ENCODE measurements at places on chromosomes 6 and 20. TPM values are rescaled to one million over a fixed set of nuclear protein-coding genes. Genes with fewer than 3 reads are reported as not detected.
A peak's percentile ranks its signal among the peaks of the same experiment; 100 is the strongest.

- DNase-seq, result no peak
These were observed 5.4 kb downstream of the ADGRB3 start for GRCh38 chr6:68640491-68640835.

DNA sequence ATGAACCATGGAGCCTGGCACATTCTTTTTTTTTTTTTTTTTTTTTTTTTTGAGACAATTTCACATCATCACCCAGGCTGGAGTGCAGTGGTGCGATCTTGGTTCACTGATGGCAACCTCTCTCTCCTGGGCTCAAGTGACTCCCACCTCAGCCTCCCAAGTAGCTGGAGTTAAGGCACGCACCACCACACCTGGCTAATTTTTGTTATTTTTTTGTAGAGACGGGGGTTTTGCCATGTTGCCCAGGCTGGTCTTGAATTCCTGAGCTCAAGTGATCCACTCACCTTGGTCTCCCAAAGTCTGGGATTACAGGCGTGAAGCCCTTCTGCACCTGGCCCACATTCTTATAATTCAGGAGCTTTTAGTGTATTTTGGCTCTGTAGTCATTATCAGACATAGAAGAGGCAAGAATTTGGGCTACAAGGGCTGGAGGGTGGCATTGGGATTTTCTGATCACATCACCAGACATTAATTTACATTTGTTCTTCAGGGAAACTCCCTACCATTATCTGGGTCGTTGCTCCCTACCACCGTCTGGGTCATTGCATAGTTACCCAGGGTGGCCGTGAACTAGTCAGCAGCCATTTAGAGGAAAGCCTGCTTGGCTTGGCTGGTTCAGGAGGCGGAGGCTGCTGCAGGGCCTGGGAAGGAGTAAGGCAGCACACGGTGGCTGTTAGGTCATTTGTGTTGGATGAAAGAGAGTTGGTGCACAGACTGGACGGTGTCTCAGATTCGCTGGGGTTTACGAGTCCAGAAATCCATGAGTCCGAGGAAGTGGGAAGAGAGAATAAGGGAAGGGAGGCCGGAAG lies 17.6 kb downstream of the ARID1B start:
- no peak for DNase-seq

- DNase-seq, result no peak
These were observed 12.5 kb downstream of the VSTM2L start for GRCh38 chr20:37915434-37915787.

DNA sequence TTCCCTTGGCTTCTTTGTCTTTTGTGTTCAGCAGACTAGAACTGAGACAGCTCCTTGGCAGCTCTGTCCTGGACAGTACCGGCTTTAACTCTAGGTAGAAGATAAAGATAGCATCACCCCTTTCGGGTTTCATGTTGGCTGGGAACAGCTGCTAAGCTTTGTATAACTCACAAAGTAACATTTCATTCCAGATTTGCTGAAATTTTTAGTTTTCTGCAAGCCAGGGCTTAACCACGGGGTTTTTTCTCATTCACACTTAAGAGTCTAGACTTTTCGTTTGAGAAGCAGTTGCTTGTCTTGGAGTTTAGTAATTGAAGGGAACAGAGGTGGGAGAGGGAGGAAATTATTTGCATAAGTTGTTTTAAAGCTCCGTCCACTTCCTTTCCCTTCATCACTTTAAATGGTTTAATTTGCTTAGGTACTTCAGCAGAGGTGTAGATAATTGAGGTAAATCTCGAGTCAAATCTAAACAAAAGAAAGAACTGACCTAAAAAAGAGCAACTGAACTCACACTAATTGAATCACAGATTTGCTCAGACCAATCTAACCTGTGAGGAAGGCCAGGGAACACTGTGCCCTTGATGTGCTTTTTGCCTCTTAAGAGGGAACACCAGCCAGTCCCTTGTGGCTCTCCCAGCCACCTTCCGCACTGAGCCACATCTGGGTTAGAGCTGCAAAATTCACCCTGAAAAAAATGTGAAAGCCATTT lies 48.3 kb downstream of the RREB1 start:
- peak; percentile 19 for DNase-seq

GRCh38 chr6:72720464-72720863 lies 98.6 kb downstream of the KCNQ5 start:
- no peak for DNase-seq

DNA sequence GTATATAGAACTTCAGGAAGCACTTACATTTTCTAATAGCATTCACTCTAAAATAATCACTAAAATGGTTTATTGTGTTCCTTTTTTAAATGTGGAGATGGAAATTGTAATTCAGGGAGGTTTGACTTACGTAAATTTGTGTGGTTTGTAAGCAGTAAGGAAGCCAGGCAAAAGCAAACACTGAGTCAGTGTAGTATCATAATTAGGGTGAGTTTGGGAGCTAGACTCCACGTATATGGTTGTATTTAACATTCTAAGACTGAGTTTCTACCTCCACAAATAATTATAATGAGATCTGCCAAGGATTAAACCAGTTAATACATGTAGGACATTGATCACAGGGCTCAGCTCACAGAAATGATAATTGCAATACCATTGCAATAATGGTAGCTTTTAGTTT lies 425.5 kb downstream of the CBLN4 start:
- no peak for DNase-seq

GRCh38 chr20:32820698-32821377 lies 1.1 kb downstream of the MAPRE1 start:
- DNase-seq, result peak; percentile 63

GRCh38 chr6:98463038-98464000 lies 371.1 kb upstream of the POU3F2 start:
- DNase-seq, result no peak

GRCh38 chr6:5670811-5671561 lies 335.7 kb downstream of the NRN1 start:
- no peak for DNase-seq

DNA sequence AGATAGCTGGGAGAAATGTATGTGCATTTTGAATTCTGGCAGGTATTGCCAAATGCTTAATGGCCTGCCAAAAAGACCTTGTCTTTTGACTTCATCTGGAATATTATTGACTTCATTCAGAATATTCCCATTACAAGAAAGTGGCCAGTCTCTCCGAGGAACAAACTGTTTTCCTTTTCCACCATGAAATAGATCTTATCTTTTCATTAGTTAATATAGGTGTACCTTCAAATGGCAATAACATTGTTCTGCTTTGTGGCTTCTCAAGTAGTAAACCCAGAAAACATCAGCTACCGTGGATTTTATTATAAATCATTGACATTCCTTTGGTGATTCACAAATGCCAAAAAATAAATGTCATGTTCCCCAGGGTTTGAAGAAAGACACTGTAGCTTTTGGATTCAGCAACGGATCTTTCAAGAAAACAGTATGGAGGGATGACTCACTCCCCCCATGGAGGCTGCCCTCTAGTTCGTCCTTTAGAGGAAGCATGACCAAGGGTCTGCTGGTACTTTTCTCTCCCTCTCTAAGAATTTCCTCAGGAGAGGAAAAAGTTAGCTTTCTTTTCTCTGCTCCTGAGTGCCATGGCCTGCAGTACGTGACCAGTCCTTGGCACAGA lies 1.1 kb upstream of the RNF182 start:
- DNase-seq, result no peak

- DNase-seq, result no peak
These were observed 22.8 kb upstream of the SCGN start for GRCh38 chr6:25629198-25629576.

DNA sequence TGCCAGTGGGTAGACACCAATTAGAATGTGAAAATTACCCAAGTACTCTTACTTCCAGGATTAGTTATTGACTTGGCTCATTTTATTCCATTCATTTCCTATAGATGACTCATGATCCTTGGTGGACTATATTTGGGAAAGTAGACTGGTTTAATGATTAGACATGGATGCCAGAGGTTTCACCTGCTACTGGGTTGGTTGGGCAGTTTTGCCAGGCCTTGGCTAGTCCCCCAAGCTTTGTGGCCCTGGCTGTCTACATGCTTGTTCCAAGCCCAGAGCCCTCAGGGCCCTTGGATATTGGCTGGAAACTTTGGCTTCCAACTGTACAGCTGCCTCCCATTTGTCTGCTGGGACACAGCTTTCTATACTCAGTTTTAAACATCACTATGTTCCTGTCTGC lies 104.1 kb downstream of the ZFP64 start:
- no peak for DNase-seq

DNA sequence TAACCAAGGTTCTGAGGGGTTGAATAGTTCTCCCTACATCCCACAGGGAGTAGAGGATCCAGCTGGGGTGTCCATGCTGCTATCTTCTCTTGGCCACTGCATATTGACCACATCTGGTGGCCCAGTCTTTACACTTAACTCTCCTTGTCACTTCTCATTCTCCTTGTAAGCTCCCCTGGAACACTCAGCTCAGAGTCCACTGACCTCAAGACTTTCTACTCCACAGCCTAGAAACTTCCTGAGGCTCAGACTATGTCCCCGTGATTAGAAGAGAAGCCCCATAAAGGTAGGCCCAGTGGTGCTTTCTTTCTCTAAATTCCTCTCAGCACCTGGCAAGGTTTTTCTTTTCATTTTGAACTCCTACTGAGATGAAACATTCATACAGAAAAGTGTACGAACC lies 13.3 kb upstream of the ZFAND3 start:
- DNase-seq, result no peak

- no peak for DNase-seq
These were observed 133.8 kb upstream of the PRDM1 start for GRCh38 chr6:105952326-105952725.

GRCh38 chr20:62059920-62060630 lies 5.6 kb downstream of the TAF4 start:
- no peak for DNase-seq

GRCh38 chr20:904039-904545 lies 12.0 kb downstream of the ANGPT4 start:
- DNase-seq, result no peak

GRCh38 chr6:50826803-50827202 lies 8.1 kb downstream of the TFAP2B start:
- no peak for DNase-seq

DNA sequence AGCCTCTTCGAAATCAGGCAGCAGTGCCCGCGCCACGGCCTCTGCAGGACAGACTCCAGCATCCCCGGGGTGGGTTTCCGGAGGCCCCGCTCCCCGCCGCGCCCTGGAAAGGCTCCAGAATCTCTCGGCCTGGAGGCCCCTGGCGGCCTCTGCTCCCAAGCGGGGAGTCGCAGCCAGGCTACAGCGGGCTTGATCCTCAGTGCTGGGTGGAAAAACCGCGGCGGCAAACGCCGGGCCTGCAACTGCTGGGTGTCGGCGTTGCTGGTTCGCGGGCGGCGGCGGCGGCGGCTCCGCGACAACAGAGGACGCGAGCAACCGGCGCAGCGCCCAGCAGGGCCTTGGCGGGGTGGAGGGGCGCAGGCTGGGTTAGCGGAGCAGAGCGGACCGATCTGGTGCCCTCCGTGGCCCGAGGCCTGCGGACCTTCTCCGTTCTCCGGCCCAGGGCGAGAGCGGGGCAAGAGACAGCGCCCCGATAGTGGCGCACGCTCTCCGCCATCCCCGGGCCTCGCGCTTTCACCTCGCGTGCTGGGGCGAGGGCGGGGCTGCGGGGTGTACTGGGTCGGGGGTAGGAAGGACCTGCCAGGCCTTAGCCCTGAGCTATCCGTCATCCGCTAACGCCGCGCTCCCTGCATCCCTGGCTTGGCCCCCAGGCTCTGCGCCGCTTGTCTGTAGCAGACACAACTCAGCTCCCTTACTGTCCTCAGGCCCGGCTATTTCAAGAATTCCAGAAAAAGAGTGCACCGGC lies 3.4 kb upstream of the ZNF292 start:
- peak; percentile 33 for DNase-seq

GRCh38 chr20:53660078-53660909 lies 66.7 kb upstream of the ZNF217 start:
- peak; percentile 41 for DNase-seq

DNA sequence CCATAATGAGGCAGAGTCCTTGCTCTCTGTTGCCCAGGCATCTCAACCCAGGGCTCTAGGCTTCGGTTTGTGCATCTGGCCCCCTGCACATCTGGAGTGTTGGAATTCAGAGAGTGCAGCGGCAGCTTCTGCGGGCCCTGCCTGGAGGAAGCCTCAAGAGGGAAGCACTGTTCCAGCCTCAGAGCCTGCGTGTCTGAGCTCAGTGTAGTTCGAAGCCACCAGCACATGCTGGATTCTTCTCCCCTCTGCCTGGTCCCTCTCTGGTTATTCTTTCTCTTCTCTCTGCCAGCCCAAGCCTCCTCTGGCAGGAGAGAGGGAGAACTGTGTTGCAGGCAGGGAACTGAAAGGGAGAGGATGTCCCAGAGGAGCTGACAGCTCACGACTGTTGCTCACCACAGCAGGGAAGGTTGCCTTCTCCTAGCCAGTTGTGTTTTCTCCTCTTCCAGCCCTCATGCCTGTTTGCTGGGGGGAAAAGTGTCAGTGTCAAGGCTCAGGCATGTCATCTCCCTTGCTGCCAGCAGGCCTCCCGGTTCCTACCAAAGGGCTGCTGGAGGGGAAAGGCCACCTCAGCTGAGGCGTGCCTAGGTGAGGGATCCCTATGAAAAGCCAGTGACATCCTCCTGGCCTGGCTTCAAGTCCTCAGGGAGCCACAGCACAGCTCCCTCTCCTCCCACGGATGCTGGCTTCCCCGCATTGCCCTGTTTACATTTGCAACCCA lies 126.0 kb upstream of the LRFN2 start:
- DNase-seq, result no peak

DNA sequence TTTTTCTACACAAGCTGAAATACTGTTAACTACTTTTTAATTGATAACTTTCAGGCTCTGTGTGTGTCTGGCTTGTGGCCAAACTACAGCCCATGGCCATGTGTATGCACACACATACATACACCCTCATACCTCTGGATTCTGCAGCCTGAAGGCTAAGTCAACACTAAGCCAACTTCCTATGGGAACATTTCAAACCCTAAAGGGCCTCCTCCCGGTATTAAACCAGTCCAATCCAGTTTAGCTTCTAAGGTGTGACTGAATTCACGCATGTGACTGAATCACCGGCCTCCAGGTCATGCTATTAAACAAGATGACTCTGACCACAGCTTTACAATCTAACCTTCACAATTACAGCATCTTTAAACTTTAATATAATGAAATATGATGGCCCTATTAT lies 20.7 kb upstream of the DST start:
- DNase-seq, result no peak

DNA sequence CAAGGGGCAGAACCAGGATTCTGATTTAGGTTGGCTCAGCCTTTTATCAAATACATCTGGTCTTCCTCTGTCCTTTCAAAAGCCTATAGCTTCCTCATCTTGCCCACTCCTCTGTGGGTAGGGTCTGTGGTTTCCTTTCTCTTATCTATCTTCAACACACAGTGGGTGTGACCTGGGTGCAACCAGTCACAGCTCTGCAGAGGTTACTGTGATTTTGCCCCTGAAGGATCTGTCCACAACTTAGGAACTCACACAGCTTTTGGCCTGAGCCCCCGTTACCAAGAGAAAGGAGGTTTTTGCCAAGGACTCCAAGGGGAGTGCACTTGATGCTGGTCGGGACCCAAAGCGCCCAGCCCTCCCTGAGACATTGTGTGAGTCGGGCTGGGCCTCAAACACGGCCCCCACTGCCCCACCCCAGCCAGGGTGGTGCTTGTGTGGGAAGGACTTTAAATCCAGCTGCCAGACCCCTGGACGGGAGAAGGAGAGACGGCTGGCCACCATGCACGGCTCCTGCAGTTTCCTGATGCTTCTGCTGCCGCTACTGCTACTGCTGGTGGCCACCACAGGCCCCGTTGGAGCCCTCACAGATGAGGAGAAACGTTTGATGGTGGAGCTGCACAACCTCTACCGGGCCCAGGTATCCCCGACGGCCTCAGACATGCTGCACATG lies at the start of gene PI16:
Gene PI16, plus strand, starts transcription at position 477 of the 670 bp plus-strand sequence. Its CDS starts 23 bp downstream, at position 500.
- no peak for DNase-seq

Gene RAB44
- total RNA-seq, result not detected

Gene CRISP2
- not detected for total RNA-seq

Gene HEBP2
- total RNA-seq, result 36.2 TPM

Gene CEP85L
- total RNA-seq, result 15.4 TPM

Gene NR2E1
- total RNA-seq, result not detected

Gene GSTA2
- total RNA-seq, result not detected

Gene ABRACL
- total RNA-seq, result 73.5 TPM

Gene STAU1
- total RNA-seq, result 70.2 TPM

Gene OR2B2
- not detected for total RNA-seq
